ENCODE measurements at places on chromosomes 11 and 22. TPM values are rescaled to one million over a fixed set of nuclear protein-coding genes. Genes with fewer than 3 reads are reported as not detected.

DNA sequence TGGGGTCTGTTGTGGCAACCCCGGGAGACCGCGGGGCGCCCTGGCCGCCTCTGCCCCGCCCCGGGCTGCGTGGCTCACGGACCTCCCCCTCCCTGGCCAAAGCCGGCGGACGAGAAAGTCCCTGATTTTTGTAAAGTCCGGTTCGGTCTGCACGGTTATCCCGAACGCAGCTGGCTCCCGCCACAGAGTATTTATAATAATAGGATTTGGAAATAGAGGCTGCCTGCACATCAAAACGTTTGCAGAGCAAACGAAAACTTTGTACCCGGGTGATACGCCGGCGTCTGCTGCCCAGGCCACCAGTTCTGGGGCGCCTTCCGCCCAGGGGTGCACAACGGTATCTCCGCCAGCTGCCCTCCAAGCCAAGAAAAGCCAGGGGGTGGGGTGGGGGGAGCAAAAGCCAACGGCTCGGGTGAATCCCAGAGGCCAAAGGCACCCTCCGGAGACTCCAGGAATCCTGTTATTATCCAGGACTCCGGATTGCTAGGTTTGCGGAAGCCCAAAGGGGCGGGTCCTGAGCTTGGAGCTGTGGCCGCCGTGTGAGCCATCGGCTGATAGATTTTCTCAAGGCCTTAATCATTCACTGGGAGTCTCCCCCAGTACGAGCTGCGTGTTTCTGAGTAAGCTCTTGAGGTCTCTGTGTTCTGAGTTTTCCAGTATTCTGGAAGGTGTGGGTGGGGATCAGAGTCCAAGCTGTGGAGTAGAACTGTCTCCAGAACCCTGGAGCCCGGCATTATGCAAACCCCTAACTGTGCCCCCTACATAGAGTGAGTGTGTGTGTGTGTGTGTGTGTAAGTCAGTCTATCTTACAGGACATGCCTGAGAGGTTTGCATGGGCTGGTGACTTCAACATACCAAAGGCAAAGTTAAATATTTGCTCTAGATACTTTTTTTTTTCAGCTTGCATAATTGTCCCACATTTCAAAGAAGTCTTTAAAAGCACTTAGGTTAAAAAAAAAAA, 673 bp upstream of the SHANK2 start:
- H3K4me3 ChIP-seq, result no peak overlapping the region
- no peaks in the 10 kb centered on the region for H3K36me3 ChIP-seq
- no peaks in the 10 kb centered on the region for H3K4me1 ChIP-seq
- no peak overlapping the region for H3K27ac ChIP-seq

DNA sequence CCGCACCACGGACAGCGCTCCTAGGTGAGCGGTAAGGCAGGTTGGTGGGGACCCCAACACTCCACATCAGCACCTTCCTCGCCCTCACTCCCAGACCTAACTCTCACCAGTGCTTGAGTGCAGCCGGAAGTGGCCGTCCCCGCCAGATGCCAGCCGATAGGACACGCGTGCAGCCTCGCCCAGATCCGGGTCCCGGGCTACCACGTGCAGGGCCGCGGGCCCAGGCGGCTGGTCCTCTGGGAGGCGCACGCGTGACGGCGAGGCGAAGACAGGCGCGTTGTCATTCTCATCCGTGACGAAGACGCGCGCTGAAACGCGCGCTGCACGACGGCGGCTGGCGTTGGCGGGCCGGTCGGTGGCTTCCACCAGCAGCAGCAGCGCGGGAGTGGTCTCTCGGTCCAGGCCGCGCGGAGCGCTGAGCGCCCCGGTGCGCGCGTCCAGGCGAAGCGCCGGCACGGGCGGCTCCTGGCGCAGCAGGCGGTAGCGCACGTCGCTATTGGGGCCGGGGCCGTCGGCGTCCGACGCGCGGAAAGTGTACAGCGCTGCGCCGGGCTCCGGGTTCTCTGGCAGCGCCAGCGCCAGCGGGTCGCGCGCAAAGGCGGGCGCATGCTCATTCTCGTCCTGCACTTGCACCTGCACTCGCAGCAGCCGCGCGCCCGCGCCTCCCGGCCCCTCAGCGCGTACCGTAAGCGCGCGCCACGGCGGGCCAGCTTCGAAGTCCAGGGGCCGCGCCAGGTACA, 10.8 kb upstream of the TPP1 start:
- H3K4me3 ChIP-seq, result no peak overlapping the region
- no peaks in the 10 kb centered on the region for H3K27me3 ChIP-seq
- no peak overlapping the region for H3K27ac ChIP-seq
- H3K36me3 ChIP-seq, result no peaks in the 10 kb centered on the region

DNA sequence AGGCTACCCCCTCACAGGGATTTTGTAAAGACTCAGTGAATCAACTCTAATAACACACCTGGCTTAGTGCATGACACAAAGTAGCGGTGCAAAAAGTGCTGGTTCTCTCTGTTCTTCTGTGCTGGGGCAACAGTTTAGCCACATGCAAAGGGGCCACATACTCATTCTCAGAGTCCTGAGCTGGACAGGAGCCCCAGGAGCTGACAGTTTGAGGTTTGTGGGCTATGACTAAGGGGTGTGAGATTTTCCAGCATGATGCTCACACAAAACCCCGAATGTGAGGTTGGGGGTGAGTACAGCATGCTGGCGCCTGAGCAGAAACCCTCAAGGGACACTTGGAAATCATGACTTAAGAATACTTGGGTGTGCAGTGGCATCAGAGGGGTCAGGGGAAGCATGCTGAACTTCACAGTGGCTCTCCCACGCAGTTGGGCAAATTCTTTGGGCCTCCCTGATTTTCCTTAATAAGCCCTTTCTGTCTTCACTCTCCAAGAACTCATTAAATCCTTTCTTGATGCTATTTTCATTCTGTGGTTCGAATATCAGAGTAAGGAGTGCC, 31.0 kb downstream of the TMPRSS5 start:
- no peaks in the 10 kb centered on the region for H3K36me3 ChIP-seq
- H3K4me3 ChIP-seq, result no peak overlapping the region
- no peaks in the 10 kb centered on the region for H3K27me3 ChIP-seq
- no peak for DNase-seq

GRCh38 chr22:27100789-27101188, 443.4 kb downstream of the MIAT start:
- H3K36me3 ChIP-seq, result no peaks in the 10 kb centered on the region
- H3K27ac ChIP-seq, result no peak overlapping the region
- no peak for DNase-seq
- no peak overlapping the region for H3K4me3 ChIP-seq
- no peaks in the 10 kb centered on the region for H3K4me1 ChIP-seq

CARD16 gene
- 10.3 TPM for total RNA-seq

KBTBD3 gene
- total RNA-seq, result 4.2 TPM
